ENCODE measurements at places on chromosomes 5 and 9.

- no peak for DNase-seq
Measured at GRCh38 chr9:137423514-137424291, 510 bp downstream of the NOXA1 start.

DNA sequence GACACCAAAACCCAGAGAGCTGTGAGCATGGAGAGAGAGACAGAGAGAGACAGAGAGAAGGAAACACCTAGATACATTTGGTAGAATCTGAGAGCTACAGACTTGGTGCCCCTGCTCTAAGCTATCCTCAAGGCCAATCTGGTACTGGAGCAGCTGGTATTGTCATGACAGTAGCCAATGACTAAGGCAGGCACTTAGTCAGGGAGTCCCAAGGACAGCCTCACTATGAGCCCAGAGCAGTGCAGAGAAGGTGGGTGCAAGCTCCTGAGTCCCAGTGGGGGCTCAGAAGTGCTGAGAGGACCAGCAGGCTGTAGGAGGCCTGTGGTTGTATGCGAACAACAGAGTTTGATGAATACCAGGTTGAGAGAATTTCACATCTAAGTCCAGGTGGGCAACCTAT is 300.4 kb upstream of the ZNF608 start:
- DNase-seq: no peak

GRCh38 chr5:141488591-141489561 is at the start of gene PCDHGC5:
TSS of gene PCDHGC5 (plus strand) at chr5:141489081. CDS start at chr5:141489241, 160 bp downstream.
- no peak for DNase-seq

GRCh38 chr5:57232293-57233033 is 58.6 kb downstream of the GPBP1 start:
- DNase-seq: no peak

DNA sequence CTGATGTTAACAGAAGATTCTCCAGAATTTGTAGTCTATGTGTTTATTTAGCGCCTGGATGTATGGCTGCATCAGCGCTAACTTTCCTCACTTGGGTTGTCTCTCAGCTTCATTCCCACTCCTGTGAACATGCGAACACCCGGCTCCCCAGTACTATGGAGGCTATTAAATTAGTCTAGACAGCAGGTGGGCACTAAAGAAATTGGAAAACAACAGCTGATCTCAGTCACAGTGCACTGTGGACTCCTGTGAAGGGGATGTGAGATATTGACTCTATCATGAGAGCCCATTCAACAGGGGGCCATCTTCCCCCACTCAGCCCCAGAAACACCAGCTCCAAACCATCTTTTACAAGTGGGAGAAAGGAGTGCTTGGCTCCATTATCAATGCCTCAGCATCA is 471.0 kb downstream of the KDM4C start:
- no peak for DNase-seq

DNA sequence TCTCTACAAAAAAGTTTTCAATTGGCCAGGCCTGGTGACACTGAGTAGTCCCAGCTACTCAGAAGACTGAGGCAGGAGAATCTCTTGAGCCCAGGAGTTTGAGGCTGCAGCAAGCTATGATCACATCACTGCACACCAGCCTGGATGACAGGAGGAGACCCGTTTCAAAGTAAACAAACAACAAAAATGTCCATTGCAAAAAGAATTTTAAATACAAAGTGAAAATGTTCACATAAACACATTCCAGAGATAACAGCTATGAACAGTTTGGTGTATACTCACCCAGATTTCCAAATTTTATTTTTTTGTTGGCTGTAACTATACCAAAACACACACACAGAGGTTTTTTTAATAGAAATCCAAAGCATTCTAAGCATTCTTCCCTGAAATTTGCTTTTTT is 39.8 kb downstream of the ADRA1B start:
- DNase-seq: no peak

DNA sequence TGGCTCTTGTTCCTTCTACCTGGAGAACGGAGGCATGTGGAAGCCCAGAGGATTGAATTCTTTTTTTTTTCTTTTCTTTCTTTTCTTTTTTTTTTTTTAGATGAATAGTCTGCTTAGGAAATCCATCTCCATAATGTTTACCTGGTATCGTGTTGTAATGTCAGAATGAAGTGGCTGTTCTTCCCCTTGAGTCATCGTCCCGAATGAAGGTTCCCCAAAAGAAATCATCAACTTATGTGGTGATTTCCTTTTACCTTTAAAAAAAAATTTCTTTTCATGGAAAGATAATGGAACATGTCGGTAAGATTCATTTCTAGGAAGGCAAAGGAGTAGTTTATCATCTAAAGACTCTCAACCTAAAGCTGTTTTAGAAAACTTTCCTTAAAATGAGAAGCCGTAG is 59.7 kb downstream of the DOCK8 start:
- no peak for DNase-seq

DNA sequence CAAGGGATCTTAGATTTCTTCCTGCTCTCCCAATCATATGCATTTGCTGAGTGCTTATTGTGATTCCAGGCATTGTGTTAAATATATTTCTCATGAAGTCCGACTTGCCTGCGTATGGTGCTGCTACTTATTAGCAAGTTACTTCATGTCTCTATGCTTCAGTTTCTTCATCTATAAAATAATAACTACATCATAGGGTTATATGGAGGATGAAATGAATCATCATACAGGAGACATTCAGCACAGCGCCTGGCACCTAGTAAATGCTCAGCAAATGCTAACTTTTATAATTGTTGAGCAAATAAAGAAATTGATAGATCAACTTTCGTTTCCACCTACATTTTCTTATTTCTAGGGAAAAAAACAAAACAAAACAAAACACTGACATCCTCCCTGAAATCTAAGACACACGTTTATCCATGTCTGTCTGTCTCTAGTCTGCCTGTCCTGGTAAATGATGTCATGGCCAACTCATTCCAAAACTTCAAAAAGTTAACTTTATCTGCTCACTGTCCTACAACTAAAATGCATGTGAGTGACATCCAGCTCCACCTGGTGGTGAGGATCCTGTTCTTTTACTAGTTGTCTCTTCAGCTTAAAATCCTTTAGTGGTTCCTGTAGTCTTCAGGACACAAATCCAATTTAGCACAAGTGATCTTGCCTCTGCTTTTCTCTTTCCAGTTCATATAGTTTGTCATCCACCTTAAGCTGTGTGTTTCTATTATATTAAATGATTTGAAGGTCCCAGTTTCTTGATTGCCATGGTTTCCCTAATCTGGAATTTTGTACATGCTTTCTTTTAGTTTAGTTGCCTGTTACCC is 27.7 kb downstream of the PPP3R2 start:
- DNase-seq: no peak

- no peak for DNase-seq
Measured at GRCh38 chr9:94903961-94904421, 177.5 kb downstream of the AOPEP start.

GRCh38 chr5:154345255-154345952 is 100.4 kb upstream of the SAP30L start:
- no peak for DNase-seq

GRCh38 chr5:124951661-124952060 is 205.2 kb upstream of the ZNF608 start:
- no peak for DNase-seq
